ENCODE measurements at places on chromosomes 11 and 22.

GRCh38 chr22:45064313-45065278 is 54.8 kb upstream of the PHF21B start:
- peak; percentile 62 for DNase-seq

- DNase-seq: no peak
These were observed 3.6 kb downstream of the GTPBP1 start for GRCh38 chr22:38709306-38709705.

DNA sequence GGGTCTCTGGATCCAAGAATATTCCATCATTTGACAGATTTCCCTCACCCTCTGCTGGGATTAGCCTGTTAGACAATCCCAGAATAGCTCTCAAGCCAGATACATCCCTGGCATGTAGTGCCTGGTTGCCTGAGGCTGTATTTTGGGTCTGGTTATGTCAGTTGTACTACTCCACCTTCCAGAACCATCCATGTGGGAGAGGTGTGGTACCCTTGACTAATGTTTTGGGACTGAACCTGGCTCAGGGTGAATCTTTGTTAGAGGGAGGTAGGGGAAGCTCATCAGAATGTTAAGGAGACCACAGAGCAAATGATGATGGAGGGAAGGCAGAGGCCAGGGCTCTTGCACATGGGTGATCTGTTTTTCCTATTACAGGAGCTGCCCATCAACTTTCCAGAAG is 5.2 kb downstream of the C11orf52 start:
- DNase-seq: no peak

GRCh38 chr11:35343033-35343598 is 76.2 kb downstream of the SLC1A2 start:
- peak; percentile 20 for DNase-seq

DNA sequence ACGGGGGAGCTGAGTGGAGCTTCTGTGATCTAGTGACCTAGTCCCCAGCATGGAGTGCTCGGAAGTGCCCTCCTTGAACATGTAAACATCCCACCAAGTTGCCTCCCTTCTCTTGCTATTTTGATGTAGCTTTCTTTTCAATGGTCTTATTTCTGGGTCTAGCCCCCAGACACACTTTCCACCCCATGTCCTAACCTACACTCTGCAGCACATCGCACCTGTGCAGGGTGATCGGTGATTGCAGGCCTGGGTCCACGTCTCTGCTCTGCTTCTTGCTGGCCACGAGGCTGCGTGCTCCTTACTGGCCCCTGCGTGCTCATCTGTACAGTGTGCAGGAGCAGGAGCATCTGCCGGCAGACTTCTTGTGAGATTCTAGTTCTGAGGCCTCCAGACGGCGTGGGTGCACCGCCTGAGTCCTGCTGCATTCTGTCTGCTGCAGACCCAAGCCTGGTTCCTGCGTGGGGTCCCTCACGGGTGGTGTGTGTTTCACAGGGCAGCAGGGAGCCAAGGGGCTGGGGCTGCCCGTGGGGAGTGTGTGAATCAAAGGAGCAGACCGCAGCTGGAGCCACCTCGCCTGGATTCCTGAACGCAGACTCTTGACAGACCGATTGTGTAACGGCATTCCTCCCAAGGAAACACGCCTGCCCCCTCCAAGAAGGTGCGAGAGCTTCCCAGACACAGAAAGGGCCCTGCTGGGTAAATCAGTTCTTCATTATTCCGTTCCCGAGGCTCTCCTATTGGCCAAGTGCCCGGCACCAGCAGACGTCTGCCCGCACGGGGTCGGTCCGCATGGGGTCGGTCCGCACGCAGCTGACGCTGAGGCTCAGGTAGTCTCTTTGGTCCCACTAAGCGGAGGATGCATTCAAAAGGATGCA is 44.4 kb upstream of the MYEOV start:
- DNase-seq: no peak

DNA sequence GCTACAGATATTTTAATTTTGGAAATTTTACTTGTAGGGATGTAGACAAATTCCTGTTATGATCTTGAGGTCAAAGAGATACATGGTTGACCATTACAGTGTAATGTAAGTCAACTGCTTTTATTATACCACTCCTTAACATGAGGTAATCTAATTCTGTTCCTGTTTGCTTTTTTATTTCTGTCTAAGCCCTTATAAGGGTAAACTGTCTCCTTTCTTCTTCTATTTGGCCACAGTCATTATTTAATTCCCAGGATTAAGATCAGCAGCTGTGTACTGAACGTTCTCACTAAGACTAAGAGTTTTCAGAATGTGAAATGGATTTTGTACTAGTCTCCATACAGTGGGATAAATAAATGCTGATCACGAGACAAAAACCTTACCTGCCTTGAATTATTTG is 32.8 kb downstream of the C2CD3 start:
- DNase-seq: no peak

DNA sequence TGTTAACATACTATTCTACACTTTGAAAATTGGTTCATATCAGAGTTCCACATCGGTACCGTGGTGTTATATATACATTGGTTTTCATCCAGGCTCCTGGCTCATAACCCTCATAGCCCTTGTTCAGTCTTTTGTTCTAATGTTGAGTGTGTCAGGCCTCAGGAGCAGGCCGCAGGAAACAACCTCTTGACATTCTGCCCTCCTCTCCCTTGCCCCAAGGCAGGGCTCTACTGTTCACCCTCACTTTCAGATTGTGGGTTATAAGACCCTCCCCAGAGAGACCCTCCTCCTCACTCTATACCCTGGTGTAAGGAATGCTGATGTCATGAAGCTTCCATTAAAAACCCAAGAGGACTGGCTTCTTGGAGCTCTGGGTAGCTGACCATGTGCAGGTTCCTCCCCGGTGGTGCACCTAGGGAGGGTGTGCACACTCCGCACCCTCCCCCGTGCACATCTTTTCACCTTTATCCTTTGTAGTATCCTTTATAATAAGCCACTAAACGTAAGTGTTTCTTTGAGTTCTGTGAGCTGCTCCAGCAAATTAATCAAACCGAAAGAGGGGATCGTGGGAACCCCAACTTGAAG is 12.1 kb downstream of the SSH3 start:
- DNase-seq: no peak

- DNase-seq: no peak
These were observed 4.8 kb downstream of the MUC5B start for GRCh38 chr11:1227551-1228100.

Measured in activated T-cell treated with anti-CD3 and anti-CD28 coated beads for 48 hours (primary cell).